ENCODE measurements at places on chromosomes 4 and X.

DNA sequence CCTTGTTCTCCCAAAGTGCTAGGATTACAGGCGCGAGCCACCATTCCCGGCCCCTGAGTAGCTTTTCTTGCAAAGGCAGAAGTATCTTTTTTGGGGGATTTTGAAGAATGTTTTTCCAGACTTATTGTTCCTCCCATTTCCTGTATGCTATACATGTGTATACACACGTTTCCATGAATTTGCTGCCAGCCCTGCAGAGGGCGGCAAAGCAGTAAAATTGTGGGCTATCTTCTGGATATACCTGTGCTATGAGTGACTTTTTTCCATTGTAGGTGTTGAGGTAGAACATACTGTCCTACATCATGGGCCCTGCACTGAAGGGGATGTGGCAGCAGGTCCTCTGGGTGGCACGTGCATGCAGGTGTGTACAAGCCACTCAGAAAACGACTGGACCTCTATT is 16.9 kb upstream of the MED28 start:
- DNase-seq, result no peak

- DNase-seq, result no peak
Observed at GRCh38 chrX:95291561-95291960, 1393.1 kb upstream of the DIAPH2 start.

- DNase-seq, result no peak
Observed at GRCh38 chr4:84046551-84046950, 452.5 kb downstream of the NKX6-1 start.

DNA sequence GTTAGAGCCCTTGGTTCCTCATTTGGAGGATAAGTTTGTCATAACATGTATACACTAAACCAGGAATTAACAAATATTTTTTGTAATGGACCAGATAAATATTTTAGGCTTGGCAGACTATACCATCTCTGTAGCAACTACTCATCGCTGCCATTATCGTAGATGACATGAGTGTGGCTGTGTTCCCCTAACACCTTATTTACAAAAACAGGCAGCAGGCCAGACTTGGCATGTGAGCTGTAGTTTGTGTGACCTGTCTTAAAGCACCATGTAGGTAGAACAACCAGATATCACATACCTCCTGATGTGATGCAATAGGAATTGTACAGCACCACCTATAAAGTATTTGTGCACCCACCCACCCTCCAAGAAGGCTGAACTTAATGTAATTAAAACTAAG is 82.0 kb downstream of the RASGEF1B start:
- no peak for DNase-seq

- DNase-seq, result no peak
Observed at GRCh38 chrX:38513112-38513742, 48.1 kb upstream of the TSPAN7 start.

DNA sequence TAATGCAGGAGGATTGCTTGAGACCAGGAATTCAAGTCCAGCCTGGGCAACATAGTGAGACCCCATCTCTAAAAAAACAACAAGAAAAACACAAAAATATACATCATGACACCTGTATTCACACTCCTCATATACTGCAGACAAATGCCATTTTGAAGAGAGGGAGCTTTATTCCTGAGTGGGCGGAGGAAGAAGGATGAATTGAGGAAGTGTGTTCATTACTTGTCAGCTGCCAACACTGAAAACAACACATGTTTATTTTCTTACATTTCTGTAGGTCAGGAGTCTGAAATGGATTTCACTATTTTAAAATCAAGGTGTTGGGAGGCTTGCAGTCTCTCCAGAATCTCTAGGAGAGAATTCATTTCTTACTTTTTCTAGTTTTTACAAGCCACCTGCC is 47.2 kb upstream of the CD99 start:
- DNase-seq, result no peak
